ENCODE measurements at places on chromosomes 3 and 15.

GRCh38 chr3:60417576-60417975, 833.7 kb downstream of the FHIT start:
- DNase-seq = no peak

DNA sequence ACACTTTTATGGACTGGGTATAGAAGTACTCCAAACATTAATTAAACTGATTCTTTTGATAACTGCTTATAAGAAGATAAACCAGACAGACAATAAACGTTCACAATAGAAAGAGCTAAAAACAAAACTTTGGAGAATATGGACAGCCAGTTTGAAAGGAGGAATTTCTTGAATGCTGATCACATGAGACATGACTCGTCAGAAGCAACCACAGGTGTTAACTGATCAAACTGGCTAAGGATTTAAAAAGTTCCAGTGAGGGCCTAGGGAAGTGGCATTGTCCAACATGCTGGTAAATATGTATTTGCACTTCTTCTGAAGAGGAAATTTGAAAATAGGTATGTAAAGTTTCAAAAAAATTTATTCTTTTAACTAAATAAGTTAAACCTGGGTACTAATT, 29.4 kb upstream of the AP3B2 start:
- DNase-seq = no peak

DNA sequence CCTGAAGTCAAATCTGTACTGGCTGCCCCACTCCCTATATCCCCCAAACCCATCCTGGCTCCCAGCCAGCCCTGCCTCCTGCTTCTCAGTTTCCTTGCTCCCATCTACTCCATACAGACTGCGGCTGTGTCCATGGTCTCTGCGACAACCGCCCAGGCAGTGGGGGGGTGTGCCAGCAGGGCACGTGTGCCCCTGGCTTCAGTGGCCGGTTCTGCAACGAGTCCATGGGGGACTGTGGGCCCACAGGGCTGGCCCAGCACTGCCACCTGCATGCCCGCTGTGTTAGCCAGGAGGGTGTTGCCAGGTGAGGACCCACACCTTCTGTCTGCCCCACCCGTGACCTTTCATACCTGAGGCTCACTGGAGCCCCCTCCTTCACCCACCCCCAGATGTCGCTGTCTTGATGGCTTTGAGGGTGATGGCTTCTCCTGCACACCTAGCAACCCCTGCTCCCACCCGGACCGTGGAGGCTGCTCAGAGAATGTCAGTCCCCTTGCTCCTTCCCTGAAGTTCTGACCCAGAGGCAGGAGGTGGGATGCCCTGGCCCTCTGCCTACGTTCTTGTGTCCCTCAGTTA, 14.7 kb downstream of the STAB1 start:
- DNase-seq = no peak

DNA sequence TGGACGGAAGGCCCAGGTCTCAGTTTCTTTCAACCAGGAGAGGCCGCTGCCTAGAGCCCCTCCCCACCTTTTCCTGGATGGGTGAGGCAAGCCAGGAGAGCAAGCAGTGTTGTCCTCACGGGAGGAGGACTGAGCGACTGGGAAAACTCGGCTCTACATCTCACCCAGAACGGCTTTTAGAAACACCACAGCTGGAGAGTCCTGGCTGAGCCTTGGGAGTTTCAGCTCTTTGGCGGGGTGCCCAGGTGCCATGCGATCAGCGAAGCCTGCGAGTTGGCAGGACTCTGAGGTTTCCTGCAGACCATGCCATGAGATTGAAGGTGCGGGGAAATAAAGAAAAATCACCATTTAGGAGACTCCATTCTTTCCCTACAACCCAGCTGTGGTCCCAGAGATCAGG, 26.0 kb downstream of the PPCDC start:
- no peak for DNase-seq

DNA sequence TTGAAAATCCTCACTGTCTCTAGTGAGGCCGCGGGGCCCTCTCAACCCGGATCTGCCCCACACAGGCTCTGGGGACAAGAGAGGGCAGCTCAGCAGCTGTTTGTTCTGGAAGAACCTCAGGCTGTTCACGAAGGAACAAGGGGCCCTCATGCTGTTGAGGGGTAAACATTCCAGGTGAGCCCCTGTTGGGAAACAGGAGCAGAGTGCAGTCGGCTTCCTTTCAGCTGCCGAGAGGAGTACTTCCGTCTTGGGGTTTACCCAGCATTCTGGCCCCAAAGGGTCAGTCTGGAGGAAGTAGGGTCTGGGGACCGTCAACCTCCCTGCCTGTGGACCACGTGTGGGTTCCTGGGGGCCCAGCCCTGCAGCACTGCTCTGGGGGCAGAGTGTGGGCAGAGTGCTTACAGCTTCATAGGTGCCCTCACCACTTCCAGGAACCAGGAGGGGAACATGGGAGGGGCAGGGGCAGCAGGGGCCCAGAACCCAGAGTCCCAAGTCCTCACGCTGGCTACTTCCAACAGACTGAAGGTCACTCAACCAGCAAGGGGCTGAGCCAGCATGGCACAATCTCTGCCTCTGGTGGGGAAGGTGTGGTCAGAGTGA, 49.2 kb upstream of the CTSH start:
- DNase-seq = no peak
